Right ventricle myocardium inferior (tissue), 1 donor: ENCODE measurements at places on chromosomes 2 and 18. TPM values are rescaled to one million over a fixed set of nuclear protein-coding genes. Genes with fewer than 3 reads are reported as not detected.

- no peak for DNase-seq
Observed at GRCh38 chr2:125756431-125756830, 899.5 kb upstream of the GYPC start.

The LRRTM4 gene
- 0.92 TPM for total RNA-seq

DNA sequence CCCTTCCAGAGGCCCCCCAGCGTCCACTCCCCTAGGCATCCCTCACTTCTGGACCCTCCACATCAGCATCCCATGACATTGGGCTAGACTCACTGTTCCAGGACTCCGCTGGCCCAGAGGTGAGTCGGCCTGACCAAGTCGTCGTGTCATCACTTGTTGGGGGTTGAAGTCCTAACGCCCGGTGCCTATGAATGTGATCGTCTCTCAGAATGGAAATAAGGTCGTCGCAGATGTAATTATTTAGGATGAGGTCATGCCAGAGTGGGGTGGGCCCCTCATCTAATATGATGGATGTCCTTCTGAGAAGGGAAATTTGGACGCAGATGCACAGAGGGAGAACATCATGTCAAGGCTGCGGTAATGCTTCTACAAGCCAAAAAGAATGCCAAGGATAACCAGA lies 142.7 kb downstream of the AGAP1 start:
- no peak for DNase-seq

GRCh38 chr2:68377137-68377780 lies 12.2 kb downstream of the PLEK start:
- no peak for DNase-seq

DNA sequence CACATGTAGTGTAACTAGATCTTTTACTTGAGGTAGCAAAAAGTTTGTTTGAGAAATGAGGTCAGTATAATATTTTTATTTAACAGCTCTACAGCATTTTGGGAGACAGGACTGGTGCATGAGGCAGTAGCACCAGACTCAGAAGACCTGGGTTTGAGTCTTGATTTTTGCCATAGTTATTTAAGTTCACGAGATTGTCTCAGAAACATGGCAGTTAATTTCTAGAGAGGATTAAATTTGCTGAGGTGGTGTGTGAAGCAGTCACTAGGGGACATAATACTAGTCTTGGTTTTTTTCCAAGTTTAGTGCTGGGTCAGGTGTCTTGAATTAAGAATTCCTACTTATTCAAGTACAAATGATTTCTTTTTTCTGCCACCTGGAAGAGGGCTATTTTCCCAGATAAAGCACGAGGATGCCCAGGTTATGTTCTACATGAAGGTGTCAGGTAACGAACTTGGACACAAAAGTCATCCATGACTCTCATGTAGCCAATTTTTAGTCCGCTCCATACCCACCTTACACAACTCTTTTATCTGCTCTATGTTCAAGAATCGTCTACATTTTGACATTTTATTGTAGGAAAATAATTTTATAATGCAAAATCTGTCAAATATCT lies 1.4 kb downstream of the MARCHF7 start:
- no peak for DNase-seq

The OTOS gene
- total RNA-seq: not detected

GRCh38 chr2:98297817-98298682 lies 48.2 kb upstream of the CNGA3 start:
- DNase-seq: no peak

DNA sequence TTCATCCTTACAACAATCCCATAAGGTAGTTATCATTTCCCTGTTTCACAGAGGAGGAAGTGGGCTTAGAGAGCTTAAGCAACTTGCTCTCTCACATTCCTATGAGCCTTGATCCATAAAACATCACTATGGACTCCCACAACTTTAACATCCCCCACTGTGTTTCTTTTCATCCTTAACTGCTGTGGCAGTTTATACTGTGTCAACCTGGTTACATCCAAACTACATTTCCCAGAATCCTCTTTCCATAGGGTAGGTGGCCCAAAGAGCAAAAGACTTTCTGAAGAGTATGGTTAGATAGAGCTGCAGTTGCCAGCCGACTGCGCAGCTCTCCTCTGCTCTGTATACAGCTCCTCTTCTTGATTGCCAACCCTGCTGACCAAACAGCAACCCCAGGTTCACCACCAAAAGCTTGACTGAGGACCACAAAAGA lies 22.5 kb downstream of the MAP3K2 start:
- DNase-seq: no peak

The CPO gene
- 0.73 TPM for total RNA-seq

The LCT gene
- not detected for total RNA-seq

GRCh38 chr18:52130624-52131301 lies 209.2 kb upstream of the DCC start:
- DNase-seq: no peak

- peak; percentile 86 for DNase-seq
Observed at GRCh38 chr2:43105586-43106558, 120.5 kb downstream of the ZFP36L2 start.

- DNase-seq: no peak
Observed at GRCh38 chr18:74229891-74230290, 61.9 kb downstream of the CYB5A start.

The SLC16A14 gene
- 5.4 TPM for total RNA-seq

DNA sequence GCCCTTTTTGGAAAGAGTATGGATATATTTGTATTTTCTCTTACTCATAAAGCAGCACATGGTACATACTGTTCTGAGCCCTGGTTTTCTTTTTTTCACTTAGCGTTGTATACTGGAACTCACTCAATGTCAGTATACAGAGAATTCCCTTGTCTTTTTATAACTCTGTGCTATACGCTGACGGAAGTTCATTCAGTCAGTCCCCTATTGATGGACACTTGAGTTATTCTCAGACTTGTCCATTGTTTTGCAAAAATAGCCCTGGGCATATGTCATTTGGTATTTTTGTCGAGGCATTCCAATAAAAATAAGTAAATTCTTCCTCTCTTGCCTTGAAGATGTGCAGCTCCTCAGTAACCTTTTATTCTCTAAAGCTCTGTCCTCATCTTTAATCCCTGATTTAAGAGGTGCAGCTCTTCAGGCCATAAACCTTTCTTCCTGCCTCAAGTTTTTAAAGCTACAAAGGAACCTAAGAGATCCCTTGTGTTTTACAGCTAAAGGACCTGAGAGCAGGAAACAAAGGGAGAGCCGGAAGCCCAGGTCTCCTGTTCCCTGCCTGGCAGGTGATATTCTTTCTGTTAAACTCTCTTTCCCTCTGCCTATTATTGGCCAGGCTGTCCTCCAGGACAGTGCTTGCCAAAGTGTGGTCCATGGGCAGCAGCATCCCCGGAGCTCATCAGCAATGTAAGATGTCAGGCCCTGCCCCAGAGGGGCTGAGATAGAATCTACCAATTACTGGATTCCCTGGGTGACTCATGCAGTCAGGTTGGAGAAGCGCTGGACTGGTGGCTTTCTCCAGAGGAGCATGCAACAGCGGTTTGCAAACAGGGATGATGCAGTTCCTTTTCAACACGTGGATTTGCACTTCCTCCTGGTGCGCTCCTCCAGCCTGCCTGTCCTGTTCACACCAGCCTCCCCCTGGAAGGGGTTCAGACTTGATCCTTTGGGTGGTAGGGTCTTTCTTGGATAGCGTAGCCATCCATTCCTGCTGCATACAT lies 158.0 kb downstream of the NEDD4L start:
- DNase-seq: no peak

The ACVR1C gene
- total RNA-seq: 0.81 TPM

DNA sequence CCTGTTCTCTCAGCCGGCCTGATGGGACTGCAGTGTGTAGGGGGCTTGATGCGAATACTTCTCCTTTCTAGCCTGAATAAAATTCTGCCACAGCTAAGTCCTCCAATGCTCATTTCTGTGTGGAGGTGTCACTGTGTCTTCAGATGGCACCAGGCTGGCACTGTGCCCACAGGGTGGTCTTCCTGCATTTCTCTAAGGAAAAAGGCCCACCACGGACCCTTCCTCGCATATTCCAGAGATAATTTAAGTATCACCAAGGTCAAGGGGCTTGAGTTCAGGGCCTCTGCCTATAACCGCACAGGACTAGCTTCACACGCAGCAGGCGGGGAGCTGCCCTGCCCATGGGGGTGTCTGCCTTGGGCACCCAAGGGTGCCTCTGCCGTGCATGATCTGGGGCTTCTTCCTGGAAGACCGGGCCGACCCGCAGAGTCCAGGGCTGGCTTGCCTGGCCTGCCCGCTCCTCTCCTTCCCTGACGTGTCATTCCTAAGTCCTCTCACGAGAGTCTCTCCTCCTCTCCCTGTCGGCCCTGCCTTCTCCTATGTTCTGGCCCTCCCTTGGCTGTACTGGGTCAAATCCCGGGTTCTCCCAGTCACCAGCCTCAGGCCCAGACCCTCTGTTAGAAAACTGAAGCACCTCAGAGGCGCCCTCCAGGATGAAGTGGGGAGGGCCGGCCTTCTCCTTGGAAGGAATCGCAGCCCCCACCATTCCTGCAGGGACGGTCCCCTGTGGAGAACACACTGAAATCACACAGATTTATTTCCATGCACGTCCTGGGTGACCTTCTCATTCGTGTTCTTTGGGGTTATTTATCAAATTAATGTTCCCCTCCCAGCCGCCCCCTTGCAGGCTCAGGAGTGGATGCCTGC lies 48.9 kb upstream of the PXDN start:
- no peak for DNase-seq

The FHOD3 gene
- total RNA-seq: 350 TPM
